ENCODE measurements at places on chromosomes 16 and 17. TPM values are rescaled to one million over a fixed set of nuclear protein-coding genes. Genes with fewer than 3 reads are reported as not detected.

The CDT1 gene
- total RNA-seq: 0.30 TPM

The CTRL gene
- total RNA-seq: under 0.01 TPM

The C17orf50 gene
- not detected for total RNA-seq

The PDILT gene
- not detected for total RNA-seq

The MT1H gene
- total RNA-seq: not detected

The NPIPA3 gene
- total RNA-seq: 0.59 TPM

The CCL17 gene
- total RNA-seq: not detected

The SLC38A8 gene
- not detected for total RNA-seq

The CASKIN1 gene
- 0.30 TPM for total RNA-seq

The TMEM114 gene
- total RNA-seq: not detected

The CCDC78 gene
- total RNA-seq: 2.1 TPM

The OR1D2 gene
- total RNA-seq: not detected

The FSCN2 gene
- 2.7 TPM for total RNA-seq

The DDX52 gene
- total RNA-seq: 18.7 TPM

The STH gene
- total RNA-seq: not detected

The ETV4 gene
- 0.59 TPM for total RNA-seq

The KRT39 gene
- not detected for total RNA-seq

The COX6A2 gene
- total RNA-seq: not detected

The FKBP10 gene
- total RNA-seq: 1,584 TPM

The CCL16 gene
- not detected for total RNA-seq

The KRT34 gene
- 0.89 TPM for total RNA-seq

All from smooth muscle cell of the umbilical artery (primary cell).